ENCODE measurements at places on chromosomes 2 and 18.

- DNase-seq, result no peak
Measured at GRCh38 chr2:138035608-138036217, 71.4 kb downstream of the HNMT start.

DNA sequence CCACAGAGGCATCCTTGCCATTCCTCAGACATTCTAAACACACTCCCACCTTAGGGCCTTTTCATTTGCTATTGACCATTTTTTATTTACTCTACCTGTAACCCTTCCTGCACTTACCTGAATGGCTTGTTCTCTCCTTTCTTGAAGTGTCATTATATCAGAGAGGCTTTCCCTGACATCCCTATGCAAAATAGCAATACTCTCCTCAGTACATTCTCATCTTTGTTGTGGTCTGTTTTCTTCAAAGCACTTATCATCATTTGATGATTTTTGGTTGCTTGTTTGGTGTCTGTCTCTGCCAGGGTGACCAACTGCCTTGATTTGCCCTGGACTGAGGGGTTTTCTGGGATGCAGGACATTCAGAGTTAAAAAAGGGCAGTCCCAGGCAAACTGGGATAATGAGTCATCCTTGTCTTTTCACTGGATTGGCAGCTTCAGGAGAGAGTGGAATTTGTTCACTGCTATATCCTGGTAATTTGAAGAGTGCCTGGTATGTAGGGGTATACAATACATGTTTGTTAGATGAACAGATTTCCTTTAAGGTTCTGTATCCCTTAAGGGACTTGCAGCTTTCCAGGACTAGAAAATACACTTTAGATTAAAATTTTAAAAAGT, 102.4 kb downstream of the BABAM2 start:
- no peak for DNase-seq

DNA sequence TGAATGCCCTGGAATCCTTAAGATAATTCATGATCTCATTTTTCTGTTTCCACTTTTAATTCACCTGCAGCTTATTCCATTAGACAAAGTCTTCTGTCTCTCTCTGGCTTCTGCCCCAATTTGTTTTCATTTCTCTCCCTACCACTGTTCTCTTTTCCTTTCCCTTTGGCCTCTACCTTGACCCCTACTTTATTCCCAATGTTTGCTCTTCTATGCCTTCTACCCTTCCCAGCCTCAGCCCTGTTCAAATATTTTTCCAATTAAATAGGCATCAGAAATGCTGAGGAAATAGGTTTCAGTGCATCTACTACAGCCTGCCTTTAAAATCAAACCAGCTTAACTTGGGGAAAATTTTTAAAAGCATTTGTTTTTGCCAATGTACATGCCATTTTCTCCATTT, 443.7 kb upstream of the CWC22 start:
- DNase-seq, result no peak

DNA sequence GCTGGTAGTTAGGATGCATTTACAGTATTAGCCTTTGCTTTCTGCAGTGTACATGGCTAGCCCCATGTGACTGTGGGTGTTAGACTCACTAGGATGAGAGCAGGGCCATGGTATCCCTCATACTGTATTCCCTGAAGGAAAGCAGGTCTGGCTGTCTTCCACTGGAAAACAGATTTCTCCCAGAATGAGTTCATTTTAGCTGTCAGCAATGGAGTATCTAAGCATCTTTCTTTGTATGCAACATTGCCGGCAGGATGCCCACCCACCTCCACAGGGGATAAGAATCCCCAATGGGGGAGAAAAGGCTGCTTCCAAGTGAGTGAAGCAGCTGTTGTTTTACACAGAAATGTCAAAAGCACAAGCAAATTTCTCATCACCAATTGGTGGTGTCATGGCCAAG, 142.7 kb upstream of the KLHL14 start:
- no peak for DNase-seq

DNA sequence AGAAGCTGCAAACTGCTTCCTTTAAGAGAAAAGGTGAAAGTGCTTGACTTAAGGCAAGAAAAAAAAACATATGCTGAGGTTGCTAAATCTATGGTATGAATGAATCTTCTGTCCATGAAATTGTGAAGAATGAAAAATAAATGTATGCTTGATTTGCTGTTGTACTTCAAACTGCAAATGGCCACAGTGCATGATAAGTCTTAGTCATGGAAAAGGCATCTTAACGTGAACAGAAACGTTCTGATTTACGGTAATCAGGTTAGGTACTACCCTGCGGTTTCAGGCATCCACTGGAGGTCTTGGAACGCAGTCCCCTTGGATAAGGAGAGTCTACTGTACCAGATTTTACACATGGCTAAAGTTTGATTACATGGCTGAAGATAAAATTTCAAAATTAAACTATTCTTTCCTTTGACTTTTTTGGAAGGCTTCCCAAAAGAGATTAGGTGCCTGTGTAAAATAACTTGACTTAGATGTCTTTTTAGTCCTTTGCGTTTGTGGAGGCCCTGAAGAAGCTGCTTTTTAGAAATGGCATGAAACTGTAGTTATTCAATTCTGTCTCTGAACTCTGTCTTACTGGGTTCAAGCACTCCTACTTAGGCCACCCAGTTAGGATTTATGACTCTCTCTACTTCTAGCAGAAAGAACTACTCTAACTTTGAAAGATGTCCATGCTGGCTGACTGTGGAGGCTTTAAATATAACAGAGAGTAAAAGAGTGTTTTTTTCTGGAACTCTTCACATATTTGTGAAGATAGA, 35.9 kb upstream of the SCN9A start:
- no peak for DNase-seq

GRCh38 chr18:65567372-65567771, 183.4 kb upstream of the CDH7 start:
- no peak for DNase-seq

GRCh38 chr18:57918601-57919000, 115.5 kb upstream of the ATP8B1 start:
- DNase-seq, result no peak

DNA sequence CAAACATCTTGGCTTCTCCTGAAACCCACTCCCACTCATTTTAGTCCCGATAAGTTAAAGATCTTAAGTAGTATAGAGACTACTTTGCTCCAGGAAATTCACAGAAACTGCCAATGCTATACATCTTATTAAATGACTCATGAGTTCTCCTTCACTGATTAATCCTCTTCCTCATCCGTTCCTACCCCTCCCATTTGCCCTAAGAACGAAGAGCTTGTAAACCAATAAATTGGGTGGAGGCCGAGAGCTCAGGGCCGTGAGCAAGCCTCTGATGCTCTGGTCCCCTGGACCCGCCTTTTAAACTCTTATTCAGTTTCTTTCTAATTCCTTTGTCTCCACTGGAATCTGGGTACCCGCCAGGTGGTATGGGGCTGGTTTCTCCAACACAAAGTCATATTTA, 68.6 kb downstream of the METTL8 start:
- DNase-seq, result no peak

- DNase-seq, result no peak
Measured at GRCh38 chr18:7028625-7029024, 89.0 kb downstream of the LAMA1 start.

- DNase-seq, result no peak
Measured at GRCh38 chr2:162710287-162710890, 128.2 kb downstream of the KCNH7 start.

GRCh38 chr2:18065249-18065648, 186.8 kb downstream of the KCNS3 start:
- DNase-seq, result no peak

DNA sequence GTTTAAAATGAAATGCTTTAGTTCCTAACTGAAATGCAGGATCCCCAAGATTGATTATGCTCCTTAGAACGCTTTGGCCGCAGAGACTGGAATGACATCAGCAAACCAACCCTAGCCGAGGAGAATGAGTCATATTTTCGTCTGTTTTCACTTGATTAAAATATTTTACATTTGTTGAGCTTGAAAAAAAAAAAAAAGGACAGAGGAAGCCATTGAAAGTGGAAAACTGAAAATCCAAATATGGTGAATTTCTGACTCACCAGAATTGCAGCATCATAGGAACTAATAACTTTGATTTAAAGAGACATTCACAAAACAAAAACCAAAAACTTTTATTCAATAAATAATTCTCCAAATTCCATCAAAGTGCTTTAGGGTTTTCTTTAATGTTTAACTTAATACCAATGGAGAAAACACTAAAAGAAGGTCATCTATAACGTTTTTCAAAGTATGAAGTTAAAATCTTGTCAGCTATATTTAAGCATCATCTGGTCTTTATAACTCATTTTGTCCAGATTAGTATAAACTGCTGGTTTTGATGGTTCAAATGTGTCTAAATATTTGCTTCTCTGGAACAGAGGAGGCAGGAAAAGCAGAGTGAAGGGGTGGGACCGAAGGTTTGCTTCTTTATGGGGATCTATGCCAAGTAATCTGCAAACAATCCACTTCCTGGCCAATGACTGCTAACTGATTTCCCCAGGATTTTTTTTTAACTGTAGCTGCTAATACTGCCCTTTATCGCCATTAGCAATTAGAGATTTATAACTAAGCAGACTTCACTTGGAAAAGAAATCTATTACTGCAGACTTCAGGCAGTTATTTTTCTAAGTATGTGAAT, 30.9 kb upstream of the COL5A2 start:
- DNase-seq, result no peak

DNA sequence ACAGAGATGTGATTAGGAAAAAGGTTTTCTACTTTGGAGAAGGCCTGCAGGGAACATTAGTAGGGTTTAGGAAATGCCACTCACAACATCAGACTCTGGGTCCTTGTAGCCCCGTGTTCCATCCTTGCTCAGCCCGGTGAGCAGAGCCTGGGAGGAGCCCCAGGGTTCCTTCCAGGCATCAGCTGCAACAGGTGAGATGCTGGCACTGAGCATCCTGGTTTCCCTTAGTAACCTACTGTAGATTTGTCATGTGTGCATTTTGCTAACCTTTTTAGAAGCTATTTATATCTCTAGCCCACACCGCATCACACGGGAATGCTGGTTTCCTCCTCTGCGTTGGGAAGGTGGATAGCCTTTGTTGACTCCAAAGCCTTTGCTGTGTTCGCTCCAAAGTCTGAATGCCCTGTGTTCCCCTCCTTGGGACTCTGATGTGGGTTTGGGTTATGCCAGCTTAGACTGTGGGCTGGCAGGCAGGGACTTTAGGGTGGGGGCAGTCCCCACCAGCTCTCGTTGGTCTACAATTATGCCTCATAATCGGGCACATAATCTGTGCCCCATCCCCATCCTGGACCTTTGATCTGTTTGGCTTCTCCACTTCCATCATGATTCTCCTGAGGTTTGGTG, 69.3 kb downstream of the TMEM247 start:
- DNase-seq, result no peak

DNA sequence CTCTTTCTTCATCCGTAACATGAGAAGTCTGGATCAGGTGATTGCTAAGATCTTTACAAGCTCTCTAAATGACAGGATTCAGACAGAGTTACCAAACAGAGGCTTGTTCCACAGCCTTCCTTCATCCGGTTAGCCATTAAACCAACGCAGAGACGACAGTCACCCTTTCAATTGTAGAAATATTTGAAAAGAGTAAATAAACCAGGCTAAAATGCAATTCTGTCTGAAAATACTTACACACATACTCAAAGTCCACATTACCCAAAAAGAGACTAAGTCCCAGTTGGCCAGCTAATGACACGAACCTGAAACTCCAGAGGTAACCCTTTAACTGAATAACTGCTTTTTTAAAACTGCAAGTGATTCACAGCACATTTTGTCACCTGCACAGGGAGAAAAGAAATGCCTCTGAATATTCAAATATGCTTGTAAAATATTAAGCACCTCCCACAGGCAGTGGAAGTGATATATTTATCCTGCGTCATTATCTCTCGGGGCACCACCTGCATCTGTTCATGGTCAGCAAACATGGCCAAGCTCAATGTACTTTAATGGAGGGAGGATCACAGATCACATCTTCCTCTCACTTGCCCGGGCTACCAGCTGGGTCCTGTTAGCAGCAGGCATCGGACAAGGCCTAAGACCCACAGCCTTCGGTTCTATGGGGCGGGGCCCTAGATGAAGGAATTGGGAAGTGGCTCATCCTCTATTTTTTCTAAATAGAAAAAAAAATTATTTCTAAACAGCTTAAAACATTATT, 38.8 kb upstream of the DNER start:
- no peak for DNase-seq

DNA sequence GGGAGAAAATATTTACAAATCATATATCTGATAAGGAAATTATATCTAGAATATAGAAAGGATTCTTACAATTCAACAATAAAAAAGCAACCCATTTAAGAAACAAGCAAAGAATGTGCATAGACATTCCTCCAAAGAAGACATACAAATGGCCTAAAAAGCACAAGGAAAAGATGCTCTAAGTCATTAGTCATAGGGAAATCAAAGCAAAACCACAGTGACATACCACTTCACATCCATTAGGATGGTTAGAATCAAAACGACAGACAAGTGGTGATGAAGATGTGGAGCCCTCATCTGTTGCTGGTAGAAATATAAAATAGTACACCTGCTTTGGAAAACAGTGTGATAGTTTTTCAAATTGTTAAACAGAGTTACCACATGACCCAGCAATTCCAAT, 48.2 kb downstream of the MAPRE2 start:
- DNase-seq, result no peak

DNA sequence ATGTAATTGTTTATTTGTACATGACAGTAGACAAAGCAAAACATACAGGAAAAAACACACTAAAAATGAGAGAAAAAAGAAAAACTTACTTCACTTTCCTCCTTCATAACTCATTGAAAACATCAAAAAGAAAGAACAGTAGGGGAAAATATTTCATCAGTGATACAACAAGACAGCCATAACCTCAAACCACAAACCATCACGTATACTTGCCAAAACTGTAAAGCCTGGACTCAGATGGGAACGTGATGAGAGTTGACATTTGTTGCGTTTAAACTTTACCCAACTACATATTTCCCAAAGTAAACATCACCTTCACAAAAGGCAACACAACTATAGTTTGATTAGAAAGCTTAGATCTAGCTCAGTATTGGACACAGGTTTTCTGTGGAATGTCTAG, 278.2 kb upstream of the COL3A1 start:
- DNase-seq, result no peak

GRCh38 chr2:58131191-58132011, 84.8 kb downstream of the VRK2 start:
- DNase-seq, result no peak

DNA sequence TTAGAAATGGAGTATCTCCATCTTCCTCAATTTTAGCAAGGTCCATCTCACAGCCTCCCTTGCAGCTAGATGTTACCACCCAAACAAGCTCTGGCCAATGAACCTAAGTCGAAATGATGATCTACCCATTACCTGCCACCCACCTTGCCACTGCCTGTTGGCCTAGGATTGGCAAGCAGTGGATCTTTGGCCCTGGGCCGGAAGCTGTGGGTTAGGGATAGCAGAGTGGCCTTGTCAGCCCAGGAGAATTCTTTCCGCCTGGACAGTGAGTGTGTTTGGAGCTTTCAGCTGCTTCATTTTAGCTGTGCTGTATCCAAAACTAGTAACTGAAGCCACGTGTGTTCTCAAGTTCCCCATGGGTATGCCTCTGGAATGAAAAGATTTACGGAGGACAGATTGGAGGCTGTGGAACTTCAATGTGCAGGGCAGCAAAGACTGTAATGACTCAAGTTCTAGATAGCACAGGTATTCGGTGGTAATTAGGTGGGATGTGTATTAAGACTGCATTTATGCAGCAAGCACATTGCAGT, 7.7 kb upstream of the PARD6G start:
- DNase-seq, result no peak
